ENCODE measurements at places on chromosomes 7 and 10. TPM values are rescaled to one million over a fixed set of nuclear protein-coding genes. Genes with fewer than 3 reads are reported as not detected.

DNA sequence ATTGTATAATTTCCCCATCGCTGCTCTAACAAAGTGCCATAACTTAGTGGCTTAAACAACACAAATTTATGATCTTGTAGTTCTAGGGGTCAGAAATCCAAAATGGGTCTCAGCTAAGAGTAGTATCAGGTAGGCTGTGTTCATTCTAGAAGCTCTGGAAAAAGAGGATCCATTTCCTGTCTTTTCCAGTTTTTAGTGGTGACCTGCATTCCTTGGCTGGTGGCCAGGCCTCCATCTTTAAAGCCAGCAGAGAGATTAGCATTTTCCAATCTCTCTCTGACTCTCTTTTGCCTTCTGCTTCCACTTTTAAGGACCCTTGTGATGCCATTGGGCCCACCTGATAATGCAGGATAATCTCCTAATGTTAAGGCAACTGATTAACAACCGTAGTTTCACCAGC is 41.0 kb upstream of the C10orf120 start:
- no peak for DNase-seq

TLX1 gene
- total RNA-seq = not detected

BMPR1A gene
- 35.7 TPM for total RNA-seq

ZNF438 gene
- total RNA-seq = 21.3 TPM

- DNase-seq = no peak
Observed at GRCh38 chr10:123611876-123612275, 54.3 kb upstream of the GPR26 start.

NUTM2E gene
- not detected for total RNA-seq

DNA sequence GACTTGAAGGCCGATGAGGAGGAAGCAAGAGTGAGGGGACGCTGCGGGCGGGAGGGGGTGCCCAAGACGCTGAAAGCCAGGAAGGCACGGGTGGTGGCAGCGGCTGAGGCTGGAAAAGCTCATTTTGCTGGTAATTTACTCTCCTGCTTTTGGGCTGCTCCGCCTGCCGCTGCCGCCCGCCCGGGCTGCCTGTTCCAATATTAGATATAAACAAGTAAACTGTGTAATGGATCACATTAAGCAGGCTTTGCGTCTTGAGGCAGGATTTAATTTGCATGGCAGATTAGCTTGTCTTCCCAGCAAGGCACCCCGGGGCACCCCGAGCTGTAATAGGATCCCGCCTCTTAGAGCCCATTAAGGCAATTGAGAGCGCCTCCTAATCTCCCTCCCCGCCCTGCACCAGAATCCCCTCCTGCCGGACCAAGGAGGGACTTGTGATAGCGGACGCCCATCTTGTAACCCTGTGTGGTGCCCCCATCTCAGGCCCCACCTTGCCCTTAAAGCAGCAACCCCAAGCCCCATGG is 46.1 kb upstream of the SLF2 start:
- no peak for DNase-seq

CYP2W1 gene
- 5.7 TPM for total RNA-seq

DNA sequence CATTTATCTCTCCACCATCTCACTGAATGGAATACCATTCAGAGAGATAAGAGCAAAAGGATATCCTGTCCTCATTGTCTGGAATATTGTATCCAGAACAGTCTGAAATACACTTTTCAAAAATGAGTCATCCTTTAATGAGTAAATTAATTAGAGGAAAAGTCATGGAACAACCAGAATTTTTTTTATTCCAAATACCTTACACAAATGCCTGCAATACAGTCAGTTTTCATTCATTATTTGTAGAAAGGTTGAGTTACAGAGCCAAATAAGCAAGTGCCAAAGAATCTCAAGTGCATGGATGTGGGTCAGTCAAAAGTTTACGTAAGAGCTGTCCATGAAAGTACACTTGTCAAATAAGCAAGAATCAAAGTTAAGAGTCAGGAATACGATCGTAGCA is 482.6 kb downstream of the IPMK start:
- no peak for DNase-seq

- no peak for DNase-seq
Observed at GRCh38 chr10:28036587-28036986, 37.7 kb upstream of the ODAD2 start.

GRCh38 chr7:153772966-153773365 is 279.2 kb upstream of the DPP6 start:
- no peak for DNase-seq

CALHM1 gene
- total RNA-seq = not detected

- no peak for DNase-seq
Observed at GRCh38 chr7:44391746-44392617, 66.6 kb upstream of the CAMK2B start.

DNA sequence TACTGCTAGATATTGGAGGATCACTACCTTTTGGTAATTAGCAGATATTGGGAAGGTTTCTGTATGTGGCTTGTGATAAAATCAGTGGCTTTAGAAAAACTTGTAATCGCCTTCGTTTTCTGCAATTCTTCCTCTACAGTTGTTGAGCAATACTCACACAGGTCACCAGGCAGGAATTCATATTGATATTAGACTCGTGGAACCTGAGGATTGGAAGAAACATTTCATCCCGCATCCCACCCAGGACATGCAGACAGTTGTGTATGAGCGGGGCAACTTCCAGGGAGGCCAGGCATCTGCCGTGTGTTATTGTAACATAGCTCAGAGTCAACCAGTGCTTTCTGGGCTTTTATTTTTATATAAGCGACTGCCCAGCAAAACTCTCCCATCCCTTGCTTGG is 821.3 kb downstream of the LRMDA start:
- no peak for DNase-seq
